ENCODE measurements at places on chromosomes 5 and 9. TPM values are rescaled to one million over a fixed set of nuclear protein-coding genes. Genes with fewer than 3 reads are reported as not detected.

The GPR151 gene
- total RNA-seq: not detected

The PCDH1 gene
- not detected for total RNA-seq

The FCHO2 gene
- 3.1 TPM for total RNA-seq

The OSMR gene
- total RNA-seq: not detected

The NUTM2G gene
- total RNA-seq: not detected

The MACIR gene
- total RNA-seq: 7.4 TPM

The CTSV gene
- total RNA-seq: 0.45 TPM

The ADAMTS2 gene
- total RNA-seq: not detected

The ITGA1 gene
- total RNA-seq: 4.9 TPM

The RASEF gene
- not detected for total RNA-seq

The AQP7 gene
- 0.40 TPM for total RNA-seq
